ENCODE measurements at places on chromosomes 5 and 9.

GRCh38 chr9:75438716-75439115 lies 350.4 kb downstream of the OSTF1 start:
- DNase-seq: no peak

DNA sequence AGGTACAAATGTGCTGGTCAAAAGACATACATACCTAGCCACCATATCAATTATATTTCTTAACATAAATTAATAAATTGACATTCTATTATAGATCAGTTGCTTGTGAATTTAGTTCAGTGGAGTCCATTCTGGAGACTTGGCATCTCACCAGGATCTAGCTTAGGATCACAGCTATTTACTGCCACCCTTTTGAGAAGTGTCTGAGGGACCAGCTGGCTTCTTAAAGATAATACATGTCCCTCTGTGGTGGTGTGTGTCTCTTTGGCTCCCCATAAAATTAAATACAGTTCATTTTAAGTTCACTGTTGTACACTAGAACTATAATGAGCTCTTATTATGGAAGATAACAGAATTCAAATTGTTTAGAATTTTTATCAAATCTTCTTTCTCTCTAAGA lies 290.7 kb downstream of the PRELID2 start:
- DNase-seq: no peak

GRCh38 chr5:123090661-123091297 lies 1.7 kb downstream of the PRDM6 start:
- DNase-seq: no peak

GRCh38 chr5:61333954-61334867 lies 2.2 kb downstream of the ZSWIM6 start:
- no peak for DNase-seq

- no peak for DNase-seq
Observed at GRCh38 chr5:107254214-107254901, 416.4 kb downstream of the EFNA5 start.

- no peak for DNase-seq
Observed at GRCh38 chr9:89750117-89750791, 145.4 kb downstream of the GADD45G start.

- no peak for DNase-seq
Observed at GRCh38 chr5:30891660-30892059, 301.8 kb upstream of the CDH6 start.

GRCh38 chr5:19266791-19267190 lies 721.2 kb downstream of the CDH18 start:
- DNase-seq: no peak

GRCh38 chr5:149757956-149758355 lies 27.8 kb downstream of the PPARGC1B start:
- DNase-seq: no peak

DNA sequence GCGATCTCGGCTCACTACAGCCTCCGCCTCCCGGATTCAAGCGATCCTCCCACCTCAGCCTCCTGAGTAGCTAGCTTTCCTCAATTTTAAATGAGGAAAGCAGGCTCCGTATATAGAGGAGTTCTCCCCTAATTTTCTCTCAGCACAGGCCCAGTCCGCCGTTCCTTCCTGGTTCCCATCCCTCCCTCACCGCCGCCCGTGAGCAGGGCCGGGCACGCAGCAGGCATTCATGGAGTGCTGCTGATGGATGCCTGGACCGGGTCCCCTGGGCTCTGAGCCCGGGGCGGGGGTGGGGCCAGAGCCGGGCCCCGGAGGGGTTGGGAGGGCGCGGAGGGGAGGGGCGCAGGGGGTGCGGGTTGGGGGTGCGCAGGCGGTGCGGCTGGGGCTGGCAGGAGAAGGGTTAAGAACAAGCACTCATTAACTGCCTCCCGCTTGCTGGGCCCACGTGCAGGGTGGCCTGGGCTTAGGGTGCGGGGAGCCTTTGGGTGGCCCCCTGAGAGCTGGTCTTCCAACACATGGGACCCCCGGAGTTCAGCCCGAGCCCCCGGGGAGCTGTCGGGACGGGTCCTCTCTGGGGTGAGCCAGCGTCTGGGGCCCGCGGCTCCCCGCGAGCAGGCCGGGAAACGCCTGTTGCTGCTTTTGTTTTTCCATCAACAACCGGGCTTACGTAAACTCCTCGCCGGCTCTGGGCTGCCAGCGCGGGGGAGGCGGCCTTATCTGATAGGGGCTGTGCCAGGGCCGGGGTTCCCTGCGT lies 33.7 kb downstream of the LHX2 start:
- no peak for DNase-seq

DNA sequence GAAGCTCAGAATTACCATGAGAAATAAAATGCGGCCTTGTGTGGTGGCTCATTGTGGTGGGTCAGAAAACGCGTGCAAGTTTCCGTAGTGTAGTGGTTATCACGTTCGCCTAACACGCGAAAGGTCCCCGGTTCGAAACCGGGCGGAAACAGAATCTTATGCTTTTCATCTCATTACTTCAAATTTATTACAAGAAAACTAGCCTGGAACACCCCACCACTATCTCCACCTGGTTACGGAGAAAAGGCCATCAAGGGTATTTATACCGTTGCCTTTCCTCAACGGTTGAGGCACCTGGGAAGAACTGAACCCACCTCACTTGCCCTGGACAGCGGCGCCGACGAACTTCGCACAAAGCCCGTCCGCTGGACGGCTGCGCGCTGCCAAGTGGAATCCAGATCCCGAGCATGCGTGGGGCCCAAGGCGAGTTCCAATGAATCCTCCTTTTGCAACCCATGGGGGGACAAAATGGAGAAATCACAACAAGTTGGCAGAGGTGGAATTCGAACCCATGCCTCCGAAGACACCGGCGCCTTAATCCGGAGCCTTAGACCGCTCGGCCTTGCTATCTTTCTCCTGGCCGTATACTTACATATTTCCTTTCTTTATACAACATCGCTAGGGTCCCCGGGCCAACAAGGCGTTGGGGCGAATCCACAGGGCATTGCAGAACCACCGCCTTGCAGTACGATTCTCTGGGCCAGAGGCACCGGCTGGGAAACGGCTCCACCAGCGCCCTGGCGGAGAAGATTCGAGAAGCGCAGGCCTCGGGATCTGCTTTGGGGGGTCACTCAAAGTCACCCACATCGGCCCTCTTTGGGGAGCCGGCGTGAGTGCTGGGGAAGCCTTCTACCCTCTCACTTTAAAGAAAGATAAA lies 16.9 kb downstream of the OR2V2 start:
- no peak for DNase-seq

DNA sequence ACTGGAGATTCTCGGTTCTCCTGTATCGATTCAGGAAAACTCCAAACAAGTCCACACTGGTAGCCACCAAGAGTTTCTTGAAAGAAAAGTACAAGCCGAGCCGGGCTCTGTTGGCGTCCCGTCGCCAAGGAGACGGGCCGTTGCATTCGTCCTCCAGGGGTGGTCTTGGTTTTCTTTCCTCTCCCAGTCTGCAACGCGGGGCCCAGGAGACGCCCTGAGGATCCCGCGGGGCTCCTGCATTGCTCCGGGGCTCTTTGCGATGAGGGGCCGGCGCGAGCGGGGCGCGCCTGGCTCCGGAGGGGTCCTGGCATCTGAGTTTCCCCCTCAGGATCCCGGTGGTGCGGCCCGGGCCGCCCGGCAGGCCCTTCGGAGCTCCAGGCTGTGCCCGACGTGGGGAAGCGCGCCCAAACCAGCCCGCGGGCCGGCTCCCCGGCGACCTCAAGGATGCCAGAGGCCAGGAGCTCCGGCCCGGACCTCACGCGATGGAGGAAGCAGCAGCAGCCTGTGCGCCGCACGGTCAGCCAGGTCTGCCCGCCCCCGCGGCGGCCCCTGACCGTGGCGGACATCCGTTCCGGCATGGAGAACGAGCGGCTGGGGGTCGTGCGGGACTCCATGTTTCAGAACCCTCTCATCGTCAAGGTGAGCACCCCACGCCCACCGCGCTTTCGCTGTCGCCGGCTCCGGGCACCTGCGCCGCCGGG lies at the start of gene CFAP77:
CFAP77 (plus strand) TSS at position 384 of the 701 bp plus-strand sequence; CDS start at position 445, 61 bp downstream.
- DNase-seq: no peak

DNA sequence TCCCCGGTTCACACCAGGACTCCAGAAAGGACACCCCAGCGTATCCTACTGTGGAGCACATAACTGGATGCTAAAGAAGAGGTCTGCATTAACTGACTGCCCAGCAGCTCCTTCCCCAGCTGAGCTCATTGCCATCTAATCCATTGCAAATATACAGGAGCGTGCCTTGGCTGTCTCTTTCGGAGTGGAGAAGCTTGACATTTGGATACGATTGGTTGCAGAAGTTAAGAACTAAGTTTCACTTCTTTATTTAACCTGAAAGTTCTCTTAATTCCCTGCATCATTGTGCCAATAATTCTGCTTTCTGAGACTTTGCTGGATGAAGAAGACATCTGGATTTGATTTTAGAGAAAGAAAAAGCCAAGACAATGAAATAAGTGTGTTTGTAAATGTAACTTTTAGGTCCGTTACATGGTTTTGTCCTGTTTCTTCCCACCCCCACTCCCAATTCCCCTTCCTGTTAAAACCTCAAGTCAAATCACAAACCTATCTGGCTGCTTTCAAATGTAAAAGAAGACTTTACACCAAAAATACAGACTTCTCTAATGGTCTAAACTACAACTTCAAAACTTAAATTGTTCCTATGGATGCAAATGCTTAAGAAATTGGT lies 33.9 kb downstream of the TAS2R1 start:
- DNase-seq: no peak

GRCh38 chr9:115671963-115672305 lies 481.7 kb upstream of the PAPPA start:
- DNase-seq: no peak

GRCh38 chr5:134579284-134579771 lies 53.3 kb downstream of the SAR1B start:
- DNase-seq: no peak

DNA sequence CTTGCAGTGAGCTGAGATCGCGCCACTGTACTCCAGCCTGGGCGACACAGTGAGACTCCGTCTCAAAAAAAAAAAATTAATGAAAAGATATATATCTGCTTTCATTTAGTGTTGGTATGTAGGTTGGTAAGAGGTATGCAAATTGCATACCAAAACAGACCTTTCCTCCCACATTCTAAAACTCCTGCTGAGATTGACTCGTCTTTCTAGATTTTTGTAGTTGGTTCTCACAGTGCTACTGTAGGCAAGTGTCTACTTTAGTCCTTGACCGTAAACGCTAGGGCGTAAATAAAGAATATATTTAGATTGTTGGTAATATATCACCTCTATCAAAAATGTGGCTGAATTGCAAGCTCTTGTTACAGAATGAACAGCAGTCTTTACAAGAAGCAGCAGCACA lies 445.9 kb downstream of the CHSY3 start:
- DNase-seq: no peak

GRCh38 chr9:69470186-69470977 lies 145.4 kb downstream of the ENTREP1 start:
- no peak for DNase-seq

GRCh38 chr5:55303238-55303690 lies 4.2 kb downstream of the DHX29 start:
- DNase-seq: no peak

- no peak for DNase-seq
Observed at GRCh38 chr9:76431601-76432000, 27.4 kb upstream of the GCNT1 start.

DNA sequence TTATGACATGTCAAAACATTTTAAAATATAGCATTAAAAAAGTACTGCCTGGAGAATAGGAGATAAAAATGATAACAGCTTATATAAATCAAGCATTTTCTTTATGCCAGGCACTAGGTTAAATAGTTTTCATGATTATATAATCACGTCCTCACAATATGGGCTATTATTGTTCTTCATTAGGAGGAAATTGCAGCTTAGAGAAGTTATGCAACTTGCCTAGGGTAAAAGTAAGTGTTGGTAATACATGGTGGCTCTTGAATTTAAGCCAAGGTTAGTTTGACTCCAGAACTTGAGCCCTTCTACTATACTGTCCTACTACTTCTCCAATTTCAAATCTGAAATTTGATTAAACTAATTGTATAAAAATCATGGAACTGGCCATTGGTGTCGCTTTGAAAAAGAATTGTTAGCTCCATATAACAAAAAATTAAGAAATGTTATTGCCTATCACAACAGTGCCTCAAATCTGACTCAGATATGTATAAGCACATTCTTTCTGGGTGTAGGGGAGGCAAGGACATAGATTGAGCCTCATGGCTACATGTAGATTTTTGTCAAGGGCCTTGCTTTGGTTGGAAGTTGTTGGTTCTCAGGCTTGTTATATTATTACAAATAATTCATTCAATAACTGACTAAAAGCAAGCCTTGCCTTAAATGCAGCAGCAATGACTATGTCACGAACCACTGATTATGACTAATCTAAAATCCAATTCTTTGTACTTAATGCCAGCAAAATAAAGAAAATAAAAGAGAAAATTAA lies 223.5 kb upstream of the DAB2 start:
- DNase-seq: no peak

DNA sequence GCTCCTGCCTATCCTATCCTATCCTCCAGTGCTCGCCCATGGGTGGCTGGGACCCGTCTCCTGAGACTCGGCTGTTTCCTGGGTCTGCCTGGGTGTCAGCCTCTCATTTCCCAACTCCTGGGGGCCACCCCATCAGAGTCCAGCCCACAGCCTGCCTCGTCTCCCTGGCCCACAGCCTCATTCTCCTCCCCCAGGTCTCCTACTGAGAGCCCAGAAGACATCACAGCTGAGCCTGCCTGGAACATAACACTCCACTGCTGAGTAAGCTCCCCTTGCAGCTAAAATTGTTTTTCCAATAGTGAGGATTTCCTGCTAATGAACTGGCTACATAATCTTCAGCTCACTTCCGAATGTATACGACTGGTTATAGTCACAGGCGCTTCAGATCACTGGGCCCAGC lies 95.3 kb downstream of the TTLL11 start:
- DNase-seq: no peak

DNA sequence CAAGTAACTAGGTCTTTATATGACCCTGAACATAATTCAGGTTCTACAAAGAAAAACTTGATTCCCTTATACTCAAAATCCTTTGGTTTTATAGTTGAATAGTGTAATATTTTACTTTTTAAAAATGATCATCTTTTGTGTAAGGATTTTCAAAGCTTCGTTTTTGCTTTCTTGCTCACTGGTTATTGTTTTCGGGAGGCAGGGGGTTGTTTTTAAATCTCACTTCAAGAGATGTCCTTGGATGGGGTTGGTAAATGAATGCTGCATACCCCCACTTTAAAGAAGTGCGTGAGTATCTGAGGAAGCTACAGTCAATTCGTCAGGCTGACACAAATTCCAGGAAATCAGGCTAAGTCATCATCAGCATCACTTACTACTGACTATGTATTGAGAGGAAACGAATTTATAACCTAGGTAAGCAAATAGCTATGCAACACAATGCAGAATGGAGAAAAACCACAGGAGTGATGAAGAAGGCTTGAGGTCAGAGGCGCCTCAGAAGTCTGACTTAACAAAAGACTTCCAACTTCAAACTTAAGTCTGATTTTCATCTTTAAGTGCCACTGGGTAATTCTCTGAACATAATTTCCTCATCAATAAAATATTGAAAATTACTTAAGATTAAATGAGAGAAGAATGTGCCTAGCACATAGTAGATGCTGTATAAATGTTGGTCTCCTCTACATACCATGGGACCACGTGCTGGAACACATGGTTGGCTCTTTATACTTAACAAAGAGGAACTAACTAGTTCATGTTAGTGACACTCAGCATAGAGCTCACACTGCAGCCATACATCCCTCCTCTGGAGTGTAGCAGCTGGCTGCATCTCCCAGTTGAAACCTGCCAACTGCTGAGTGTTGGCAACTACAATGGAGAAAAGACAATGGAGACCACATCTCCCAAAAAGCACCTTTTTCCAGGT lies 106.0 kb upstream of the KIF2A start:
- DNase-seq: no peak

Measured in stimulated activated CD4-positive, alpha-beta T cell treated with anti-CD3 and anti-CD28 coated beads, TNF-alpha, amount 100 ng/mL, for 24 hours (primary cell).